Right renal cortex interstitium (tissue), 3 donors: ENCODE measurements at places on chromosomes 7 and 10. TPM values are rescaled to one million over a fixed set of nuclear protein-coding genes. Genes with fewer than 3 reads are reported as not detected.

DNA sequence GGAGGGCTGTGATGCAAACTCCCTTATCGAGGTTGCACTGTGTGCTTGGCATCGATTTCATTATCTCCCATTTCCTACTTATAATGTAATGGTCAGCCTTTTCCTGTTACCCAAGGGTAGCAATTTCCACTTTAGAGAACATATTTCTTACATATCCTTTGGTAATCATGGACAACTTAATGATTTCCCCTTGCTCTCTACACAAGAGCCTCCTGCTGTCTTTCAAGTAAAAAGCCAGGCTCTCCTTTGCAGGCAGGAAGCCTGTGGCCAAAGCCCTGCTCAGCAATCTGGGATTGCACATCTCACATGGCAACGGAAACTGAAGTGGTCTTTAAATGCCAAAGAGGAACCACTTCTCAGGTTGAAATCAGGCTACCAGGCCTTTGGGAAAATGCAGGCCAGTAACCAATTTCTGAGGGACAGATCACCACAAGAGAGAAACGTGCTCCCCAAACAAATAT lies 86.7 kb upstream of the IKZF1 start:
- DNase-seq: no peak

DNA sequence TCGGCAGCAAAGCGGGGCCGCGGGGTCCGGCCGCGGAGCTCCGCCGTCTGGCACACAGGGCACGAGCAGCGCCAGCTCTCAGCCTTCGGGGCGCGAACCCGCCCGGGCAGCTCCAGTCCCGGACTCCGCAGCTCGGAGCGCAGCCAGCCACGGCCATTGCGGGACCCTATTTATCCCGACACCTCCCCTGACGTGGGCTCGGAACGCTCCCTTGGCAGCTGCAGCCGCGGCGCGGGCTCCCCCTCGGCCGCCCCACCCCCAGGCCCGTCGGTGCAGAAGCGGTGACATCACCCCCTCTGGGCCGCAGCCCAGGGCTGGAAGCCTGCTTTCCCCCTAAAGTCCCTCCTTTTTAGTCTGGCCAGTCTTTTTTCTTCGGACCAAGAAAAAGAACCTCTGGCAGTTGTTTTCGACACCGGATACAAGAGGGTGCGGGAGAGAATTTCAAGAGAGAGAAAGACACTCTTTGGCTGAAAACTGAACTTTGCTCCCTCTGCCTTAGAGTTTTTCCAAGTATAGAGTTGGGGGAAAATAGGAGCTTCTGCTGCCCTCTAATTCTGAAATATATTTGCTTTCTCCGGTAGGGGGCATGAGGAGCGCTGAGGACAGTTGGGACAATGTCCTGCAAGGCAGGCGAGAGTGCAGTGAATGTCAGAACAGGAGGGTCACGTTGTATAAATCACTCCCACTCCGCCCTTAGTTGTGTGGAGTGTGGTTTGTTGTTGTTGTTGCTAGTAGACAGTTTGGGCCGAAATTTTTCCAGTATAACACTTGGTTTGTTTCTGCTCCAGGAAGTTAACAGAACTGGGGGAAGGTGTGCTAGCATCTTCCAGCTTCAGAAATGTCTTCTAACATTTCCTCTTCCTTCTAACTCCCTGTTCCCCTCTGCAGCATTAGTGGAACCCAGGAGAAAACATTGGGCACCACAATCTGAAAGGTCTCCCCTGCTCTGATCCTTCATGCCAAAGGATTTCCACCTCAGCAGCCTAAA lies at the start of gene SFRP4:
SFRP4 (minus strand) TSS at position 145 of the 988 bp plus-strand sequence. CDS start 280 bp downstream, outside the sequence.
- DNase-seq: no peak

DNA sequence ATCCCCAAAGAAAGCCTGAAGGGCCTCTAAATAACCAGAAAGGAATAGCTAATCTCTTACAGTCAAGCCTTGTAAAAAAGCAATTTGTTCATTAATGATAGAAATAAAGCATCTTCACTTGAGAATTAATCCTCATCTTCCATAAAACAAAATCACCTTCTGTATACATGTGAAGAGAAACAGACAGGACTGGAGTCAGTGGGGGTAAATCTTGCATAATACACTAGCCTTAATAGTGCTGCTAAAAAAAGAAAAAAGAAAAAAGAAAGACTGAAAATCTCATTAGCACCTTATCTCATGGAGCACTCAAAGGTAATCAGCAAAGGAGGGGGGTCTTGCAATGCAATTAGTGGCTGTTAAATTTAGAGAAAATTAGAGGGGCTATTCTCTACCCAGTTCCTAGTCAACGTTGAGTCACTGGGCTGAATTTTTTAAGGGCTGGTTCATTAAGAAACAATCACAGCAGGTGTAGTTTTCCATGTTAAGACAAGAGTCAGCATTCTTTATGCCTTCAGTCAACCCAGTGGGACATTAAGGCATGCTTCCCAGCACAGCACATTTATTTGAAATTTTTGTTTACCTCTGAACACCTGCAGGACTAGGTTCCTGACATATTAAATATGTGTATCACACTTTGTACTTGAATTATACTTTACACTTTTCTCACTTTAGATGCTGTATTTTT lies 1455.7 kb upstream of the CELF2 start:
- DNase-seq: no peak

GRCh38 chr10:52391927-52392602 lies 78.0 kb downstream of the DKK1 start:
- no peak for DNase-seq

DNA sequence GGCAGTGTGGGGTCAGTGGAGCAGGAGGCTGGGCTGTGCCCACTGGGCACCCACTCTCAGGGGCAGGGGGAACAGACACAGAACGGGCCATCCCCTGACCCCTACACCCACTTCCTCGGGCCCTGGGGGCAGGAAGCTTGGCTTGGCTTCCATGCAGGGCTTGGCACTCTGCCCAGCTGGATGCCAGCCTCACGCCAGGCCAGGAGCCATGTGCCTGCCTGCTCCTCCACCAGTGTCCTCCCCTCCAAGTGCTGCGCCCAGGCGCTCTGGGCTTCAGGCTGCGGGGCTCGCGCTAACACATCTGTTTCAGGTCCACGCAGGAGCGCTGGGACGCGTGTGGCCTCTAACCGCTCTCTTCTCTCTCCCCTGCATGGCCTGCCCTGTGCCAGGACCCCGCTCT lies 12.7 kb downstream of the LDB3 start:
- no peak for DNase-seq

DNA sequence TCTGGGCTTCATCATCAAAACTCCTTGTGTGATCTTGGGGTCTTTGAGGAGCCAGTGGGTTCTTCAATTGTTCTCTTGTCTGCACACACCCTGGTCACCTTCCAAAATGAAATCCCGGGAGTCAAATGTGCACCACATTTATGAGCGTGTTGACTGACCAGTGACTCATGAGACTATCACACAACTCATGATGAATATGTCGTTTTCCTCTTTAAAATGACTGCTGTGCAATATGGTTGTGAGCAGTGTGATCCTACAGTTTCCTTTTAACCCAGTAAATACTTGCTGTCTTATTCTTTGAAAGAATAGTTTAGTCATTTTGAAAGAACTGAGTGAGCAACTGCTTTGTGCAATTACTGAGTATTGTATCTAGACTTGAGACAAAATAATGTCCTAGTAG lies 149.2 kb downstream of the DYNC1I1 start:
- DNase-seq: no peak

Gene AGMO
- polyA plus RNA-seq: 0.82 TPM

Gene UNC5B
- 65.0 TPM for polyA plus RNA-seq

Gene EN2
- polyA plus RNA-seq: 0.15 TPM
